ENCODE measurements at places on chromosomes 12 and 14. TPM values are rescaled to one million over a fixed set of nuclear protein-coding genes. Genes with fewer than 3 reads are reported as not detected.

GRCh38 chr12:71642264-71642663 is 21.4 kb downstream of the ZFC3H1 start:
- DNase-seq: no peak

DNA sequence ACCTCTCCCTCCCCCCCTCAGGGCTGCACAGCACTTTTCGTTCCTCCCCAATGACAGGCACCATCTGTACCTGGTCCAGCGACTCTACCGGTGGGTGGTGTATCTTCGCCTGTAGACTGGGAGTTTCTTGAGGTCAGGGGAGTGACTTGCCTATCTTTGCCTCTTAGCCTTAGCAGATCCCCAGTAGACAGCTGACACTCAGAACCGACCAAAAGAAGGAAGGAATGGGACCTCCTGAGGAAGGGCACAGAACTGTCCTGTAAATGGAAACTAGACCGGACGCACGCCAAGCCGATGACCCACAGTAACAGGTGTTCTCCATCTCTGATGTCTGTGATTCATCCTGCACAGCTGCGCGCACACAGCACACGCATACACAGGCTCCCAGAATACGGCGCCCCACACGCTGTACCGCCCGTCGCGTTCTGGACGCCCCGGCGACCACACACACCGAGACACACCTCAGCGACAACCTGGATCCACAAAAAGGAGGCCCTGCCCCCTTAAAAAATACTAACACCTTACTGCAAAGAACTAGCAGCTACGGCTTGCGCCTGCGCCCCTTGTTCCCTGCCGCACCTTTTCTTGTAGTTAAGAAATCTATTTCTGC is 673 bp upstream of the TTC9 start:
- DNase-seq: peak; percentile 72

GRCh38 chr12:14845350-14845750 is 2.0 kb upstream of the ART4 start:
- DNase-seq: peak; percentile 77

DNA sequence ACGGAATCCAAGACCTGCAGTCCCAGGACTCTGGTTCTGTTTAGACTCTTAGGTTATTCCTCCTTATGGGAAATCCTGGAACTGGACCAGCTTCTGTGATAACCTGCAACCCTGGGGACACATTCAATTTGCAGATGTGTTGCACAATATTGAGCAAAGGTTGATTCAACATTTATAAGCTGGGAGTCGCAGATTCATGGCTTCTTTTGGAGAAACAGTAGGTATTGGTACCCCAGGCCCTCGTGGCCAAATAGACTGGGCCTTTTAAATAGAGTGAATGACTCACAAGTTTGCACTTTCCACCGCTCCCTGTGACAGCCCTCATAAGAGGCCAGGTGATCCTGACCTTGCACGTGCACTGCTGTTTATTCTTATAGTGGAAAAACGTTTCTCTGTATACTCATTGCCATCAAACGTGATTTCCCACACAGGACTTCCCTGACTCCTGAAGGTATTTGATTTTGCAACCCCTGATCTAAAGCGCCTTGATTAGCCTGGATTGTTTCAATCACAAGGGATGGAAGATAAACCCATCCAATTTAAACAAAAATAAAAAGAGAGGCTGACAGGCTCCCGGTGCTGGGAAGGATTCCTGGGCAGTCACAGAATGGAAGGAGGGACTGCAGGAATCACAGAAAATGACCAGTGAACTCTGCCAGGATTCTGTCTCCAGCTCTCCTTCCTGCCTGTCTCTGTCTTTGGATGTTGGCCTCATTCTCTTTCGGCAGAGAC is 98.0 kb downstream of the VCPKMT start:
- DNase-seq: no peak

PIP4K2C gene
- 39.0 TPM for total RNA-seq

TIMELESS gene
- total RNA-seq: 7.7 TPM

DNA sequence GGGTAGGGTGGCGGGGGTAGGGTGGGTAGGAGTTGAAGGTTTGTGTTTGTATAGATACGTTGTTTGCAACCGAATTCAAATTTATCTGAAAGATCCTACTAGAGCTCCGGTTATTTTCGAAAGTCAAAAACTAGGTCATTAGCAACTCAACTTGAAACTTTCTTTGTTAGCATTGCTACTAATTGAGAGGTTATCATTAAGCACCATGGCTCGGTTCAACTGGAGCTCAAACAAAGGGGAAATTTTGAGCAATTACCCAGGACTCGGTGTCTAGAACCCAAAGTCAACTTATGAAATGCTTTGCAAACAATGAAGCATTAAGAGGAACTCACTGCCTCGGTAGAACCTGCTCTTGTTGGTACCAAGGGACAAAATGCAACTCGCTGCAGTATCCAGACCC is 207.7 kb downstream of the BCAT1 start:
- DNase-seq: no peak

- no peak for DNase-seq
Measured at GRCh38 chr14:89675590-89675989, 258.6 kb upstream of the FOXN3 start.

DNA sequence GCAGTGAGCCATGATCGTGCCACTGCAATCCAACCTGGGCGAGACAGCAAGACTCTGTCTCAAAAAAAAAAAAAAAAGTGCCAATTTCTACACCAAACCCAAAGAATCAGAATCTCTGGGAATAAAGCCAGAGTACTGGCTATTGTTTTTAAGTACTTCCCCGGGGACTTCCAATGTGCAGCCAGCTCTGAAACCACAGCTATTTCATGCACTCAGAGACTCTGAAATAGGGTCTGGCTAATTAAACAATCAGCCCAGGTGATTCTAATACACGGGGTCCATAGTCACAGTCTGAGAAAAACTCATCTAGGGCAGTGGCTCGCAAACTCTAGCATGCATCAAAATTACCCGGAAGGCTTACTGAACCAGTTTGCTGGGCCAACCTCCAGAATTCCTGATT is 56.3 kb downstream of the SIX6 start:
- DNase-seq: no peak

RNASE3 gene
- not detected for total RNA-seq

LRRC10 gene
- not detected for total RNA-seq

ZDHHC22 gene
- not detected for total RNA-seq

- DNase-seq: no peak
Measured at GRCh38 chr14:67776653-67777322, 39.6 kb downstream of the ZFYVE26 start.

- no peak for DNase-seq
Measured at GRCh38 chr14:76708028-76708427, 53.2 kb upstream of the VASH1 start.

DNA sequence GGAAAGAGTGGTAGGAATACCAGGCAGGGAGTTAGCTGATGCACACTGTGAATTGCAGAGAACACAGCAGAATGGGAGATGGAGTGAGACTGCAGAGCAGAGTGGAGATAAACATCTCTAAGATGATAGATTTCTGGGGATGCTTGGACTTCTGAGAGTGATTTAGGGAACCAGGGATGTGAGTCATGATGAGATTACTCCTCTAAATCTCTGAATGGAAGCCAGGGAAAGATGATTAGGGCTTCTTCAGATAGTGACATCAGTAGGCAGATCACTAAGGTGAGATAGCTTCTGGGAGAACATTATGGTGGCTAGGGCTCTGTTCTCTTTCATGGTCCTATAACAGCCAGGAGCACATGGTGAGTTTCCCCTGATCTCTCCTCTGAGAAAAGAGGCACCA is 501.5 kb upstream of the USP15 start:
- DNase-seq: no peak

TGM1 gene
- total RNA-seq: 2.2 TPM

- no peak for DNase-seq
Measured at GRCh38 chr14:100025111-100025510, 40.1 kb upstream of the EVL start.

CD163L1 gene
- 9.5 TPM for total RNA-seq

DNA sequence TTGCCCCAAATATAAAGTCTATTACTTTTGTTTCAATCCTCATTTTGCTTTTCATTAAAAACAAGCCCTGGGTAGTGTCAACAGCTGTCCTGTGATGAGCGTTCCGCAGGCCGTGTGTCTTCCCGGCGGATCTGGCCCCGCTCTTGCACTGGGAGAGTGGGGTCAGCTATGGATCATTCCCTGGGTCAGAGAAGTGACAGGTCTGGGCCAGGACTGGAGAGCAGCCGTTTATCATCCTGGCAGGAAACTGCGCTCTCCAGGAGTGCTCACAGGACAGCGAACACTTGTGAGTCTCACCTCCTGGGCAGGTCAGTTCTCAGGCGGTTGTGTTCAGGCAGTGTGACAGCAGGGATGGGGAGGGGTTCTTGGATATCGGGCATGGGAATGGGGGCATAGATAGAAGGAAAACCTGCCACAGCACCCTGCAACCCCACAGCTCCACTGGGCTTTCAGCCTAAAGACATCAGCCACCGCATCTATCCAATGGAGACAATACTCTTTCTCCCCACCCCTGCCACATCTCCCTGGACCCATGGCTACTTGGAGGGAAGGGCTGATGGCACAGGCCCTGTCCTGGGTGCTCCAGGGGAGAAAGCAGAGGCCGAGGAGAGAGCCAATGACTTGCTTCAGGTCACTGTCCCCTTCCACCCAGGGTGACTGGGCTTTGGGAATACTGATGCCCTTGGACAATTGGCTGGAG is 47.8 kb upstream of the CHGA start:
- DNase-seq: no peak

DNA sequence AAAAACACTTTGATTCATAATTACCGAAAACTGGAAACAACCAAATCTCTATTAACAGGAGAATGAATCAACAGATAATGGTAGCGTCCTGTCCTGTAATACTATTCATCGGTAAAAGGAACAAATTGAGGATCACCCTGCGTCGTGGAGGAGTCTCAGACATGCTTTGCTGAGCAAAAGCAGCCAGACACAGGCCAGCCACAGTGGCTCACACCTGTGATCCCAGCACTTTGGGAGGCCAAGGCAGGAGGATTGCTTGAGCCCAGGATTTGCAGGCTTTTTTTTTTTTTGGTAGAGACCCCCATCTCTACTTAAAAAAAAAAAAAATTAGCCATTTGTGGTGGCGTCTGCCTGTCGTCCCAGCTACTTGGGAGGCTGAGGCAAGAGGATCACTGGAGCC is 34.1 kb upstream of the MMP17 start:
- DNase-seq: no peak

DNA sequence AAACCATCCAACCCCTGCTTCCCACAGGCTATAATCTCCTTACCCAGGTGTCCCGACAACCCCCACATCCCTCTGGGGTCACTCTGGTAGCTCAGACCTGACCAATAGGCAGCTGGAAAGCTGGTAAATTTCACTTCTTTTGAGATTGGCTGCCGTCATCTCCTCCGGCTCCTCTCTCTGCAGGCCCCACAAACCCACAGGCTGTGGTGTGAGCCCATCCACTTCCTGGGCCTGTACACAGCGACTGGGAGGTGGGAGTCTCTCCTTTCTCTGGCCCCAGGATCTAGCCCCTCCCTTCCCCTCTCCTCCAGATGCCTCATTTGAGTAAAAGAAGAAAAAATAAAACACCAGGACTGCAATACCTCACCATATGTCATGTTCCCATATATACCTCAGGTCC is 709 bp downstream of the INHBC start:
- no peak for DNase-seq

KCNK10 gene
- total RNA-seq: 1.7 TPM

GRCh38 chr12:108755481-108755880 is 24.2 kb upstream of the CORO1C start:
- no peak for DNase-seq

GRCh38 chr14:100400115-100400514 is 77.0 kb downstream of the SLC25A47 start:
- DNase-seq: peak; percentile 66

- peak; percentile 45 for DNase-seq
Measured at GRCh38 chr12:124604264-124604680, 36.9 kb upstream of the NCOR2 start.

DNA sequence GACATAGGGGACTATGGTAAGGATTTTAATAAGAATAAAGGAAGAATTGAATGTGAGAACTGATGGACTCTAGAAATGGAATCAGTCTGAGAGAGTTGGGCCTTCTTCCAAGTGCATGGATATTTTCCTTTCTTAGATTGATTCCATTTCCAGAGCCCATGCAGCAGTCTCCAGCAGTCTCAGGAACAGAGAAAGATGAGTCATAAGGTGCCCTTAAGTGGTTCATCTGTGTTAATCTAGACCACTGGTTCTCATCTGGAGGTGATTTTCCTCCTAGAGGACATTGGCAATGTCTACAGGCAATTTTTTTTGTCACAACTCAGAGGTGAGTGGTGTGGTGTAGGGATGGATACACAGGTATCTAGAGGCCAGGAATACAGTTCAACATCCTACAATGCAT is 25.9 kb downstream of the TRIM9 start:
- DNase-seq: no peak

RASSF8 gene
- 3.2 TPM for total RNA-seq

DNA sequence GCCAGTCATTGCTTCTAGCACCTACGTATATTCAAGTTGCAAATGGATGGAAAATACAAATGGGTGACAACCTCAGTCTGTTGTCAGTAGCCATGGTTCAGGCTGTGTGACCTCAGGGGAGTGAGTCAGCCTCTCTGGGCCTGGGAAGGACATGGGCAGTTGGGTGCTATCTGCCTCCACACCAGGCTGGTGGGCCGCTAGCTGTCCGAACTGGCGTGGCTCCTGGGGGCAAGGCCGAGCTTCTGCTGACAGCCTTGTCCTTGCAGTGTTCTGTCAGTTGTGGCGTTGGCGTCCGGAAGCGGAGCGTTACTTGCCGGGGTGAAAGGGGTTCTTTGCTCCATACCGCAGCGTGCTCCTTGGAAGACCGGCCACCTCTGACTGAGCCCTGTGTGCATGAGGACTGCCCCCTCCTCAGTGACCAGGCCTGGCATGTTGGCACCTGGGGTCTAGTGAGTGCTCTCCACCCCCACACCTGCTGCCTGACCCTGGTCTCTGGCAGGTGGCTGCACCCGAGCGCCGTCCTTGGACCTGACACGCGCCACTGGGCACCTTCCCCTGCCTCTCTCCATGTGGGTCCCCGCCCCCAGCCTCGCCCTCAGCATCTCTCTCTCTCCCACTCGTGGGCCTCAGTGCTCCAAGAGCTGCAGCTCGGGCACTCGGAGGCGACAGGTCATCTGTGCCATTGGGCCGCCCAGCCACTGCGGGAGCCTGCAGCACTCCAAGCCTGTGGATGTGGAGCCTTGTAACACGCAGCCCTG is 17.1 kb downstream of the PAPLN start:
- DNase-seq: peak; percentile 45

PAH gene
- not detected for total RNA-seq

STON2 gene
- 17.1 TPM for total RNA-seq

GRCh38 chr12:119263466-119263865 is 71.1 kb upstream of the CCDC60 start:
- DNase-seq: no peak

IGF1 gene
- 12.6 TPM for total RNA-seq

KRT4 gene
- not detected for total RNA-seq

Data from mucosa of descending colon (tissue), 3 donors.